ENCODE measurements at places on chromosomes 6 and 20.

DNA sequence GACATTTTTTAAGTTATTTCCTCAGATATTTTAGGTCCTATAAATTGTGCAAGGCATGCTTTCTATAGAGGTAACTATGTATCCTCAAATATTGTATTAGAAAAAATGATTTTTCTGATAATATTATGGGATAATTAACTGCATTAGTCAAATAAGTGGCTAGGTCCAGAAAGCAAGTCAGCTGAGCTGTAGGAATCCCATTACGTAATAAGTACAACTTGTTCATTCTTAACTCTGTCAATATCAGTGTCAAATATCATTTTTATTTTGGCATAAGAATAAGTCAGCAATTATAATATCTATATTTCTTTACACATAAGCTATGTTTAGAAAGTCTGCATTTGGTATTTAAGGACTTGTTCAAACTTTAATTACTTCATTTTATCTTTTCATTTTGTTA is 830.9 kb upstream of the GJE1 start:
- DNase-seq = peak; percentile 33

DNA sequence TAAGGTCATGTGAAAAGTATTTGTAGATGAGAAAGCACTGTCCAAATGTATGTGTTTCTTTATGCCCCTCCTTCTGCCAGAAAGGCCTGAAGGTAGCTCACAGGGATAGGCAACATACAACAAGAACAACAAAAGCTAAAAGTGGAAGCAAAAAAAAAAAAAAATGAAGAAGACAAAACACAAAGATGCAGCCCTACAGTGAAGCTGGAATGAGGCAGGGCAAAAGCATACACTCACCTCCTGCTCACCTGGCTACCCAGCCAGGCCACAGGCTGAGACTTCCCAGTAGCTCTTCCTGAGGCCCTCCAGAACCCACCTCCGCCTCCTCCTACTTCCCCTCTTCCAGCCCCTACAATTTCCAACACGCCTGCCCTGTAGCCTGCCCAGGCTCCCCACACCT is 2.4 kb downstream of the UNC5CL start:
- peak; percentile 54 for DNase-seq

DNA sequence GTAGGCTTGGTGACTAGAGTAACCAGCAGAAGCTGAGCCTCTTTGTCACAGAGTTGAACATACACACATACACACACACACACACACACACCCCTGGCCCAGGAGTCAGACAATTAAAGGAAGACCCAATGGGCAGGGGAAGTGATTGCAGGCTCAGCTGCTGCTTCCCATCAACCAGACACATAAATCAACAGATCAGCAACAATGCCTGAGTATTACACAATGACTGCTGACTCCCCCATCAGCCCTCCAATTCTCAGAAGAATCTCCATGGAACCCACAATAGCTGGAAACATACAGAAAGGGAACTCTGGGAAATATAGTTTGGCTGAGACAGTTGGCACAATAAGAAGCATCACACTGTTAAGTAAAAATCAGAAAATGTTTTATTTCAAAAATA is 270.4 kb upstream of the PLCB4 start:
- DNase-seq = no peak

GRCh38 chr6:102902471-102902870 is 1509.0 kb downstream of the GRIK2 start:
- no peak for DNase-seq

GRCh38 chr20:20778676-20779075 is 66.2 kb upstream of the RALGAPA2 start:
- DNase-seq = no peak

DNA sequence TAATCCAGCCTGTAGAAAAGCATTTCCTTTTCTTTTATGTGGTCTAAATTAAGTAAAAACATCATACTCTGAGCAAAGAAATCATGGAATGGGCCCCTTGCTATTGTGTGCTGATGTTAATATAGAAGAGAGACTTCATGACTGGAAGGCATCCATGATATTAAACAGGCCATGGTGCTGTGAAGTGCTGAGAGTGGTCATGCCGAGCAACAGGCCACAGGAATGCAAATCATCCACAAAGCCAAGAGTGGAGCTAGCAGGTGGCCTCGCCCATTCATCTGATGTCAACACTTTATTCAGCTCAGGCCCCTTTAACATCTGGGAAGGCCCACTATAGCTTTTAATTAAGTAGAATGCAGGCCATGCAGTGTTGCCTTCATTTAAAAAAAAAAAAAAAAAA is 115.2 kb upstream of the HMGCLL1 start:
- DNase-seq = peak; percentile 24

DNA sequence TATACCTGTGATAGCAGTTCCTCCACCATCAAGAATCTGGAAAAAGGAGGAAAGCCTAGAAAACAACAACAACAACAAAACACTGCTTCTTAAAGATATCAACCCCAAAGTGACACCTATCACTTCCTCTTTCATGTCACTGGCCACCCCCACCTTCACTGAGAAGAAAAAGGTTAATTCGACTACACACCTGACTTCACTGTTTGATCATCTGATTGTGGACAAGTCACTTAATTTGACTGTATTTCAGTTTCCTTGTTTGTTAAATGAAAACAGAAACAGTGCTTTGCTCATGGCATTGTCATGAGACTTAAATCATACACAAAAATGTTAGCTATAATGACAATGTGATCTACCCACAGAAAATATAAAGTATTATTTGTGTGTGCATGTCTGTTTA is 280.6 kb upstream of the SULF2 start:
- DNase-seq = peak; percentile 4

GRCh38 chr6:88565409-88565811 is 398.0 kb downstream of the RNGTT start:
- DNase-seq = no peak

GRCh38 chr6:76861403-76861802 is 601.9 kb downstream of the HTR1B start:
- peak; percentile 49 for DNase-seq

DNA sequence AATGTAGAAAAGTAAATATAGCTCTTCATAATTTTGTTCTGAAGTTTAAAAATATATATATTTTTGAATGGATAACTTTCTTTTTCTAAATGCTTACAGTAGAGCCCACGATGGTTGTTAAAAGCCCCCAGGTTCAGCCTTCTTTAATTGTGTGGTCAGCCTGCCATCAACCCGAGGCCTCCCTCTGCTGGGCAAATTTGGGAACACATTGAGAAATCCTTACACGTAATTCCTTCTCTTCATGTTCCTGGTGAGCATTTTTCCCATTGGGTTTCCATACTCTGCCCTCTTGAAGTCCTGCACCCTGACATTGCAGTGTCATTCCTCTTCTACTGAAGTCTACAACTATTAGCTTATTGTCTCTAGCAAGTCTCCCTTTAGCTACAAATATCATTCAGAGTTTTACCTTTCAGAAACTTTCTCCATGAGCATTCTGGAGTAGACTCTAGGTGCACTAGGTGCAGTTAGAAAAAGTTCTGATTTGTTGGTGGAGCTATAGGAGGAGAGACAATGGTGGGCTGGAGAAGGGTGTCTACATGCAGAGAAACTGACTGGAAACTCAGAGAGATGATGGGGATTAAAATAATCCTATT is 40.6 kb downstream of the TRIM38 start:
- peak; percentile 71 for DNase-seq

- peak; percentile 11 for DNase-seq
Observed at GRCh38 chr6:89310929-89311328, 4.2 kb downstream of the GABRR2 start.

DNA sequence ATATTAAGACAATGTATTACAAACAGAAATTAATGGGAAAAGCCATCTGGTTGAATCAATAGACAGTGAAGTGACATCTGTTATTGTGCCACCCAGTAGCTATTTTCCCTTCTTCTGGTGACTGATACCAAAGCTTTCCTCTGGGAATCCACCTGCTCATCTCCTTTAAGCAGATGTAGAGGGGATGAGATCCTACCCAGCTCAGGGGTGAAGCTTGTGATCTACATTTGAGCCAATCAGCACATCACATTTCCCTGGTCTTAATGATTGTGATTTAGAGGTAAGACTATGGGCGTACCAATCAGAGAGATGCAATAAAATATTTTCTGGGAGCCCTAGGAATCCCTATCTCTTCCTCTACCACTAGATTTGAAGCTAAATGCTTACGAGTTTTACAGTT is 782.9 kb downstream of the PTPRT start:
- DNase-seq = no peak

DNA sequence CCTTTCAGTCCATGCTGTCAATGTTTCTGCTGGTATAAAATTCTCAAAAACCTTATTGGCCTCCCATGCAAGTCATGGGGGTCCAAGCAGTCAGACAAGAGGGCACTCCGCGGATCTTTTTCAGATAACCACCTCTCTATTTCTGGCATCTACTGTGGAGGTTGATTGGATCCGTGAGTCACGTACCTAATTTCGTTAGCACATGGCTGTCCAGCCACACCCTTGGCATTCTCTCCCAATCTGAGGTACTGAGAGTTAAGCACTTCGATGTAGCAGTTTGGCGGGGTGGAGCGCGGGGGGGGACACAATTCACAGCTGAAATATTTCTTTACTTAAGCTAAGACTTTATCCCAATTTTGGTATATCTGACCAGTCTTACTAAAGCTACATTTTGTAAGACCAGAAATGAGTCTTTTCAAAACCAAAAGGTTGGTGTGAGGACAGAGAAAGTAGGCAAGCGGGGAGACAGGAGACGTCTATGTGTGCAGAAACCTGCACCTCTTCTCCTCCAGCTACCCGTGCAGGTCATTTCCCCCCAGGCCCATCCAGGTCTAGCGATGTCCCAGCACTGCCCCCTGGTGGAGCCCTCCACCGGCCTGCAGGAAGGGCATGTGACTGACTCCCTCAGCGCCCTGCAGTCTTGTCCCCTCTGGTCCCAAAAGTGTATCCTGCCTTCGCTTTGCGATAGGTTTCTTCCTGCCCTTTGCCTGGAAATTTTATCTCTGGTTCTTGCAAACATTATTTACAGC is 113.1 kb downstream of the ADAT2 start:
- DNase-seq = peak; percentile 49

GRCh38 chr20:53146201-53146891 is 174.2 kb downstream of the TSHZ2 start:
- no peak for DNase-seq

DNA sequence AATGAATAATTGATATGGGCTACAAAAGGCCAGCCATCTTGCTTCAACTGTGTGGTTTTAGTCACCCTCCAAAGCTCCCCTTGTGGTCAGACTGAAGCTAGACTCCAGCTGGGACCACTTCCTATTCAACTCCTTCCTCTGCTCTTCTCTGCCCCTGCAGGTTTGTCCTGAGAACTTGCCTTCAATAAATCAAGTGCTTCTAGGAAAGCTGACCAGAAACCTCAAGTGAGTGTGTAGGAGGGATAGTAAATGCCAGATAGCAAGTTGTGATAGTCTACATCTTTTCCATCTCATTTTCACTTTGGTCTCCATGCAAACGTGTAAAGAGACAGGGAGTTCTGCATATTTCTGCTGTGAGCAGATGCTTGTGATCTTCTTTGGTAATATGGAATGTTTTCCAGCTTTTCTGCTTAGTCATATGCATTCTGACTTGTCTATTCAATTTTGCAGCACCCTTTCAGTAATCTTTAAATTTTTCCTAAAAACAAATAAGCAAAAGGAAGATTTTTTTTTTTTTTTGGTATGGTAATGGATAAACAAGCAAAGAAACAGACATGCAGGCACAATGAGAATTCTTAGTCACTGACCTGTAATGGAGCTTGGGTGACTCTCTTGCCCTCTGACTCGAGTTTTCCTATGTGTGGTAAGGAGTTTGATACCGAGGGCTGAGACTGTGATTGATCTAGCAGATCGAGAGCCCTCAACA is 201.3 kb upstream of the BTBD3 start:
- peak; percentile 32 for DNase-seq

- DNase-seq = no peak
Observed at GRCh38 chr6:83920017-83920416, 60.5 kb downstream of the CYB5R4 start.

- peak; percentile 86 for DNase-seq
Observed at GRCh38 chr6:74075323-74075722, 379.3 kb downstream of the CD109 start.

DNA sequence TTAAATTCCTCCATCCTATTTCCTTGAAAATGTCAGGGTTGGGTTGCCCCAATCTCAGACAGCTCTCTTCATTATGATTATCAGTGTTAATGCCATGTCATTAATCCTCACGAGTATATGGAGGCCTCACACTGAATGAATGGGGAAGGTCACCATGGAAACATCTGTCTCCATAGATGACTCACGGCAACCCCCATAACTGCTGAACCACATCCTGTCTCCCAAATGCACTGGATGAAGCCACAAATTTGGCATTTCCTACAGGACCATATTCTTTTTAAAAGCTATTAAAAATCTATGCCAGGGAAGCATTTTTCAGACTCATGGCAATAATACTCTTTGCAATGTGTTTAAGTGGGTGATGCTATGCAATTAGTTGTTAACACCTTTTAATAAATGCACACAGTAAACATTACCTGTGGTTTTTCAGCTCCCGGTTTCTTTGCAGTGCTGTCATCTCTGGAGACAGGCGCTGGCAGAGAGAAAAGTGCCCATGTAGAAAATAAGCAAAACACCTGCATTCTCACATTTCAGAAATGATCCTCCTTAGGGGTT is 80.1 kb upstream of the PTPRK start:
- peak; percentile 78 for DNase-seq

- DNase-seq = no peak
Observed at GRCh38 chr6:44404715-44405099, 17.2 kb downstream of the CDC5L start.

- DNase-seq = peak; percentile 88
Observed at GRCh38 chr6:74073429-74073828, 377.4 kb downstream of the CD109 start.

DNA sequence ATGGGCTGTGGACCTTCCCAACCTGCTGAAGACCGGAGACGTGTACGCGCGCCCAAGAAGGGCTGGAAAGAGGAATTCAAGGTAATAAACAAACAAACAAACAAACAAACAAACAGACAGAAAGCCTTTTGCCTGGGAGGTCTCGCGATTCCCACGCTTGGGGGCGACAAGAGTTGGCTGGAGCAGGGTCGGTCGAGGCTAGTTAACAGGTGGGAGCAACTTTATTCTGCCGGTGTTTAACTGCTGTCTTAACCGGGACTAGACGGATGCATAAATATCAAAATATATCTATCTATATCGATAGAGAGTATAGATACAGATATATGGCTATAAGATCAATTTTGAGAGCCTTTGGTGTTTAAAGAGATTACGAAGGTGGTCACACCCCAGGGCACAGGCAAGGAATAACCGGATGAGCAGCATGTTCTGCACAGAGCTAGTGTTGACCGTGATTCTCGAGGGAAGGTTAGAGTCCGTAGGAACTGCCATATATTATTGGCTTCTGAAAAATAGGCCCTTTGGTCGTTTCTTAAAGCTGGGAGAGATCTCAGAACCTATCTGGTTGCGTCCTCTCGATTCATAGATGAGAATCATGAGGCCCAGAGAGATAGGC is 514 bp downstream of the STMND1 start:
- DNase-seq = no peak

GRCh38 chr20:3459881-3460307 is 10.9 kb upstream of the ATRN start:
- no peak for DNase-seq

- DNase-seq = peak; percentile 51
Observed at GRCh38 chr6:107624541-107624940, 134.6 kb downstream of the SOBP start.

Data from epithelial cell of esophagus (primary cell).